ENCODE measurements at places on chromosomes 2 and 18.
A peak's percentile ranks its signal among the peaks of the same experiment; 100 is the strongest.

- DNase-seq, result no peak
These were observed 4.3 kb downstream of the SOX11 start for GRCh38 chr2:5696404-5696944.

- DNase-seq, result no peak
These were observed 56.1 kb downstream of the TNP1 start for GRCh38 chr2:216803791-216804190.

GRCh38 chr2:239625971-239626734 is 225.3 kb upstream of the HDAC4 start:
- no peak for DNase-seq

GRCh38 chr2:164692958-164693357 is 71.7 kb upstream of the GRB14 start:
- DNase-seq, result no peak

DNA sequence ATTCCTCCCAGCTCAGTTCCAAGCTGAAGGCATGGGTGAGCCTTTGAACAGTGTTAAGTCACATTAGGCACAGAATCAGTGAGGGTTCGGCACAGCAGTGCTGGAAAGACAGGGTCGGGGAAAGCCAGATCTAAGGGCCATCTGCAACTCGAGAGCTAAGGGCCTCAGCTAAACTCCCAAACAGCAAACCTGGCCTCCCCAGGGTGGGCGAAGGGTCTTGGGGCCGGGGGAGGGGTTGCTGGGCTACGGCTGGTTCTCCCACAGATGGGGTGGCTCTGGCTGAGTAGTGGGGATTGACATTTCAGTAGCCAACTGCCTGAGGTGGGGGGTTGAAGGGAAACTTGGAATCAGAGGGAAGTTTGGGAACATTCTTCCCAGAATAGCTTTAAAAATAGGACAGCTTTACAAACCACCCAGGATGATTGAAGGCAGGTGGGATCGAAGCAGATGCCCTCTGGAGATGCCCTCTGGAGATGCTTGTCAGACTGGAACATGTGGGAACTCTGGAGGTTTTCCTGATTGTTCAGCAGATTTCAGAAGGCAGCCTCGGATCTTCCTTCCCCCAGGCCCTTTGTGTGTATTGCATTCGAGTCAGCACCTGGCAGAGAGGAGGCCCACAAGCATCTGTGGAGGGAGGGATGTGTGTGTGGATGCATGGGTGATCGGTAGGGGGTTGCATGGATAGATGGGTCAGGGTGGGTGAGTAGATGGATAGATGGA is 156.4 kb downstream of the SMAD7 start:
- DNase-seq, result no peak

GRCh38 chr18:54734059-54734458 is 94.2 kb upstream of the RAB27B start:
- no peak for DNase-seq

GRCh38 chr2:8622924-8623465 is 58.9 kb upstream of the ID2 start:
- no peak for DNase-seq

- no peak for DNase-seq
These were observed 62.9 kb downstream of the SETBP1 start for GRCh38 chr18:44743631-44744030.

- no peak for DNase-seq
These were observed 72.4 kb downstream of the ID2 start for GRCh38 chr2:8754106-8754776.

DNA sequence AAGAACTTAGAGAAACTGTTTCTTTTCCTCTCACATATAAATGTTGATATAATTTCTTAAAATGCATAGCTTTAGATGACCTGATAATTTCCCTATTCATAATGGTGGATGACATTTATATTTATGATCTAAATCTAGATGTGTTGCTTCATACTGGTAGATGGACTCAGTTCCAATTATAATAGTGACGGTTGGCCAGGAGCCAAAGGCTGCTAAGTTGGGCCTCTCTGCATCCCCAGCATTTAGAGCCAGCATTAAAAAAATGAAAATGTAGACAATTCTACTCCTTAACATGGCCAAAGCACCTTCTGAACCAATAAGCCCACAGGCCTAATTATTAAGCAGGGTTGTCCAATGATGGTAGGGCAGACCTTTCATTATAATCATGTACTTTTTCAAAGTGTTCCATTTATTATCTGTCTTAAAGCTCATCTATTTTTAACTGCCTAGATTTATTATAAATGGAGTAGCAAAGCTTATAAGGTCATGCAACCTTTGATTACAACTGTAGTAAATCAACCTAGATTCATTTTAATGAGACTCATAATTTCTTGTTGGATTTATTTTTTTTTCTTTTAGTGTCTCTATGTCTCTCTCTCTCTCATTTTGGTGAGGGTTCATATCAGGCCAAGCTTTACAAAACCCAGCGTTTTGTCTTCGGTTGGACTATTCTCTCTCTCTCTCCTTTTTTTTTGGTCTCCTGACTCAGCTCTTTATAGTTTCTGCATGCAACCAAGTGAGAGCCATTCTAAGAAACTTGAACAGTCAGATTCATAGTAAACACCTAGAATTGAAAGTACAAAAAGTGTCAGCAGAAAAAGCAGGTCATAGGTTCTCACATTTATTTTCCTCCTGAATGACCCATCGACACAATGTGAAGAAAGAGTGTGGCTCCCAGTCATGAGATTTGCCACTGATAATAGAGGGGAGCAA is 2016.1 kb upstream of the PIK3C3 start:
- DNase-seq, result no peak

- no peak for DNase-seq
These were observed 657 bp downstream of the ARL6IP6 start for GRCh38 chr2:152718909-152719645.

- peak; percentile 20 for DNase-seq
These were observed 536 bp downstream of the VPS54 start for GRCh38 chr2:64018701-64019082.

GRCh38 chr2:137741784-137742362 is 222.4 kb upstream of the HNMT start:
- no peak for DNase-seq
